ENCODE measurements at places on chromosomes 1 and 21.

DNA sequence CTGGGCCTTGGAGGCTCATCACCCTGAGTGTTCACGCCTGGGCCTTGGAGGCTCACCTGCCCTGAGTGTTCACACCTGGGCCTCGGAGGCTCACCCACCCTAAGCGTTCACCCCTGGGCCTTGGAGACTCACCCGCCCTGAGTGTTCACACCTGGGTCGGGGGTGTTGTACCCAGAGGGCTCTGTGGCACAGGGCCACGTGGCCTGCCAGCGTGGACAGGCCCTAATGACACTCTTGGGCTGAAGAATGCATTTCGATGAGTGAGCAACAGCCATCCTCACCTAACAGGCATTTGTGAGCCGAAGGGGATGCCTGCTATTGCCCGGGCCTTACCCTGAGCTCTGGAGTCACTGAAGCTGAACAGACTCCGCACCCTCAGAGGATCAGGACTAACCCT is 17.5 kb downstream of the SLC19A1 start:
- no peak for DNase-seq

- no peak for DNase-seq
Observed at GRCh38 chr1:43719063-43719462, 11.7 kb downstream of the ST3GAL3 start.

GRCh38 chr1:228842094-228842775 is 107.0 kb downstream of the RHOU start:
- DNase-seq, result no peak

- no peak for DNase-seq
Observed at GRCh38 chr1:26046246-26047095, 553 bp upstream of the SLC30A2 start.

DNA sequence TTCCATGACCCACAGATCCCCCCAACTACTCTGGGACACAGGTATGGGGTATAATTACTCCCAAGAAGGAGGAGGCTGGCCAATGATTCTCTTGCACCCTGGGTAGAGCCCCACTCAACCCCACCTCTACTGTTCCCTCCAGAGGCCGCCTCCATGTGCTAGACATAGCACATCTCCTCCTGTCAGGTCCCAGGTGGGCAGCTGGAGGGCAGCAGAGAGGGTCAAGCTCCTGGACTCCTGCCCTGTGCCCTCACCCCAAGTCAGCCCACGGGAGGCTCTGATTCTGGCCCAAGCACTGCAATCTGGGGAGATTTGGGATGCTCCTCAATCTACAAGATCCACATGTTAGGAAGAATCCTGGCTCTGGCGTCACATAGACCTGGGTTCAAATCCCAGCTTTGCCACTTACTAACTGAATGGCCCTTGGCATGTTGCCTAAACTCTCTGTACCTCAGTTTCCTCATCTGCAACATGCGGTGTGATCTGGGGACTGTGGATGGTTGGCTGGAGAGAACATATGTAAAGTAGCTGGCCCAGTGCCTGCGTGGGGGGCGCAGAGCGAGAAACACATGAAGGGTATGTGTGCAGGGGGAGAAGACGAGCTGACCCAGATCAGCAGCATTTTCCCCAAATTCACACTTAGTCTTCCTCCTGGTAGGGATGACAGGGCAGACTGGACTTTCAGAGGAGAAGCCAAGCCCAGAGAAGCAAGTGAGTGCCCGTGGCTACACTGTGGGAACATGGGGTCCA is 23.2 kb downstream of the TNNT2 start:
- no peak for DNase-seq

All from NCI-H1436 treated with DMSO at 0.1 percent for 48 hours (cell line).